Activated CD8-positive, alpha-beta T cell treated with anti-CD3 and anti-CD28 coated beads for 36 hours (primary cell): ENCODE measurements at places on chromosomes 11 and 22. TPM values are rescaled to one million over a fixed set of nuclear protein-coding genes. Genes with fewer than 3 reads are reported as not detected.

DNA sequence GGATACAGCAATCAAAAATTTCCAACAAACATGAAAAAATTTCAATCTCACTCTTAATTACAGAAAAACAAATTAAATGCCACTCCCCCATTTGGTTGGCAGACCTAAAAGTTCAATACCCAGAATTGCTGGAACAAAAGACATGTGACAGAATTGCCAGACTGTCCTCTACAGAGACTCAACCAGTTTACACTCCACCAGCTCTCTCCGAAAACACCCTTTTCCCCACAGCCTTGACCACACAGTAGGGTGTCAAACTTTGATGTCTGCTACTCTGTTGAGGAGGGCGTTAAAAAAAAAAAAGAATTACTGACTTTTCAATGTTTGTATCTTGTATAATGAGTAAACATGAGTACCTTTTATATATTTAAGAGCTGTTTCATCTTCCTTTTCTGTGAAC lies 44.7 kb upstream of the YPEL1 start:
- peaks cover 24% of the 10 kb centered on the region for H3K36me3 ChIP-seq
- DNase-seq, result no peak
- H3K4me3 ChIP-seq, result no peak overlapping the region
- H3K4me1 ChIP-seq, result peaks cover 13% of the 10 kb centered on the region

GRCh38 chr11:13949876-13950275 lies 12.6 kb upstream of the SPON1 start:
- no peak overlapping the region for H3K27ac ChIP-seq
- no peaks in the 10 kb centered on the region for H3K4me1 ChIP-seq
- H3K36me3 ChIP-seq, result no peaks in the 10 kb centered on the region
- no peak for DNase-seq

- H3K27ac ChIP-seq, result no peak overlapping the region
- H3K4me1 ChIP-seq, result no peaks in the 10 kb centered on the region
- H3K27me3 ChIP-seq, result no peaks in the 10 kb centered on the region
- DNase-seq, result no peak
- no peaks in the 10 kb centered on the region for H3K36me3 ChIP-seq
These were observed 200.6 kb downstream of the CEP164 start for GRCh38 chr11:117528097-117528721.

- H3K36me3 ChIP-seq, result no peaks in the 10 kb centered on the region
- no peak overlapping the region for H3K4me3 ChIP-seq
These were observed 131.0 kb downstream of the PLEKHA7 start for GRCh38 chr11:16883174-16883573.

- peaks cover 38% of the 10 kb centered on the region for H3K36me3 ChIP-seq
- DNase-seq, result no peak
- no peak overlapping the region for H3K27ac ChIP-seq
- H3K27me3 ChIP-seq, result no peaks in the 10 kb centered on the region
- no peak overlapping the region for H3K4me3 ChIP-seq
- peaks cover 3% of the 10 kb centered on the region for H3K4me1 ChIP-seq
These were observed 9.1 kb downstream of the RPS6KA4 start for GRCh38 chr11:64367931-64368672.

- DNase-seq, result no peak
- H3K36me3 ChIP-seq, result no peaks in the 10 kb centered on the region
- peaks cover 10% of the 10 kb centered on the region for H3K4me1 ChIP-seq
- no peak overlapping the region for H3K4me3 ChIP-seq
These were observed 1.4 kb downstream of the CELSR1 start for GRCh38 chr22:46535876-46536536.

INS gene
- not detected for total RNA-seq

SPON1 gene
- total RNA-seq, result 0.96 TPM
